Islet precursor cell (in vitro differentiated cells): ENCODE measurements at places on chromosomes 1 and 21.

DNA sequence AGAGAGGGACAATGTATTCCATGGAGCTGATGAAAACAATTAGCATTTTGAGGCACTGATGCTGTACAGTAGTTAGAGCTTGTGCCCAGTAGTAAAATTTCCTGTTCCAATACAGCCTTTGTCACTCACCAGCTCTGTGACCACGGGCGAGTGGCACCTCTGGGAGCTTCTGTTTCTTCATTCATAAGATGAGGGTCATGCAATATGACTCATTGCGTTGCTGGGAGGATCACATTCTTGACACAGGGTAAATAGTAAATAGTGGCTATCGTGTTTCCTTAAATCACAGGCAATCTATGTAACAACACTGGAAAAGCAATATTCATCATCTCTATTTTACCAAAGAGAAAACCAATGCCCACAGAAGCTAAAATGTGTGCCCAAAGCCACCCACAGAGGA lies 4.5 kb upstream of the LRRC52 start:
- DNase-seq: no peak

- no peak for DNase-seq
Observed at GRCh38 chr1:110205591-110206155, 4.4 kb upstream of the KCNC4 start.

DNA sequence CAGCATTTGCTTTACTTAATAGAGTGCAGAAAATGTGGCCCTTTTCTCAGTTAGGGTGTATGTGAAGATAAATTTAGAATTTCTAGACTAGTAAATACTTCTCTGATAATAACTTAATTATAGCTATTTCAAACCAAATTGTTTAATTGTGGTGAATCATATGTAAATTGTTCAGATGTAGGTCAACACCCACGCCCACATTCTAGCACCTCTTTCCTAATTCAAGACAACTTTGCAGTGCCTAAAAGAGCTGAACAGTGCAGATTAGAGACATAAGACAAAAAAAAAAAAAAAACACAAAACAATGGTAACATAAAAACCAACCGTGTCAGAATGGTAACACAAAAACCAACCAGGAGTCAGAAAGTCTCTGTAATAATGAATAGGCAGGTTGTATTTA lies 758.3 kb downstream of the USP25 start:
- no peak for DNase-seq

- peak; percentile 88 for DNase-seq
Observed at GRCh38 chr1:27122652-27123051, 32.3 kb downstream of the SLC9A1 start.

DNA sequence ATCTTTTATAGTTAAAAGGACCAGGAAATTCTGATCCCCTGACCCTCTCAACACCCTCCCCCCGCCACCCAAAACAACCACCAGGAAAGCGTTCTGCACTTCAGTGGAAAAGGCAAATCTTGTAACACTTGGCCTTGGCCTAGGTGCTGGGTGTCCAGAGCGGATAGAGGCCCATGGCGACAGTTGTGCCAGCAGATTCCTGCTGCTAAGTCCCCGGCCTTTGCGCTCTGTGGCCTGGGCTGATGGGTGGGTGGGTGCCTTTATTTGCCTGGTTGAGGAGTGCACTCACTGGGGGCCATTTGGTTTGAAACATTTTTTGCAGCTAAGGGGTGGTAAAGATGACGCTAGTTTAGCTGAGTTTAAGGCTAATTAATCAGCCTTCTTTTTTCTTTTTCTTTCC lies 127.9 kb upstream of the ERRFI1 start:
- DNase-seq: no peak

DNA sequence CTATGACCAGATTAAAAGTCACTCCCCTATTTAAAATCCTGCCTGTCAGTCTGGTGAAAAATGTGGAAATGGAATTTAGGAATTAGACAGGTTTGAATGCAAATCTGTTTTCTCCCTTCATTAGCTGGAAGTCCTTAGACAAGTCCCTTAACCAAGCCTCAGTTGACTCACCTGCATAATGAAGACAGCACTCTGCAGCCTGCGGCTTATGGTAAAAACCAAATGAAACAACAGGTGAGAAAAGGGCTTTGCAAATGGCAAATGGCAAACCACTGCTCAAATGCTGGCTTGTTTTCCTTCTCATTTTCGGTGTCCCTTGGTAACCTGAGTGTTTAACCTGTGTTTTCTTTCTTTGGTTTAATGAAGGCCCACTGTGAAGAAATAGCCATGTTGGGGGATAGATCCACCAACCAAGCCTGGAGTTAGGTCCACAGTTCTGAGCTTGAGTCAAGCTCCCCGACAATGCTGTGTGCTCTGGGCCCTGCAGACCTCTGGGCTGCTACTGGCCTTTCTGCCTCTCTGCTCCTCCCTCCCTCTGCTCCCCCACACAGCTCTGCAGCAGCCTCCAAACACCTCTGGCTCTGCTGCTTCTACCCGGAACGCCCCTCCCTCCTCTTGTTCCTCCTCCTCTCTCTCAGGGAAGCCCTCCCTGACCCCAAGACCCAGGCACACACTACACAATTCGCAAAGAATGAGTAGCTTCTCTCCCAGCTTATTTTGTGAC lies 641.8 kb downstream of the MATN1 start:
- no peak for DNase-seq

GRCh38 chr1:69572921-69573320 lies 5.2 kb downstream of the LRRC7 start:
- no peak for DNase-seq

DNA sequence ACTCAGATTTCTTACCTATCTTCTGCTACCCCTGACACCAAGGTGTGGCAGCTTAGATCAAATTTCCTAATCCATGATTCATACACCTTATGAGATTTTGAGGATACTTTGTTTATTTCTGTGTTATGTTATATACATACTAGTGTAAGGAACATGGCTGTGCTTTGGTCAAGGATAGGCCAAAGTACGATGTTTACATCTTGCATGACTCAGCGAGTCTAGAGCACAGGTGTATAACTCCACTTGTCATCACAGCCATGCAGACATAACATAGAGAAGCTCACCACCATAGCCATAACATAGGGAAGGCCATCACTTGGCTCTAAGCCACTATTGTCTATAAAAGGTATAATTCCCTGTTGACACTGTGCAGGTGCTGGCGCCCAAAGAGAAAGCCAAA lies 61.2 kb downstream of the GBP6 start:
- no peak for DNase-seq

- no peak for DNase-seq
Observed at GRCh38 chr1:2530513-2531361, 674 bp upstream of the HES5 start.

DNA sequence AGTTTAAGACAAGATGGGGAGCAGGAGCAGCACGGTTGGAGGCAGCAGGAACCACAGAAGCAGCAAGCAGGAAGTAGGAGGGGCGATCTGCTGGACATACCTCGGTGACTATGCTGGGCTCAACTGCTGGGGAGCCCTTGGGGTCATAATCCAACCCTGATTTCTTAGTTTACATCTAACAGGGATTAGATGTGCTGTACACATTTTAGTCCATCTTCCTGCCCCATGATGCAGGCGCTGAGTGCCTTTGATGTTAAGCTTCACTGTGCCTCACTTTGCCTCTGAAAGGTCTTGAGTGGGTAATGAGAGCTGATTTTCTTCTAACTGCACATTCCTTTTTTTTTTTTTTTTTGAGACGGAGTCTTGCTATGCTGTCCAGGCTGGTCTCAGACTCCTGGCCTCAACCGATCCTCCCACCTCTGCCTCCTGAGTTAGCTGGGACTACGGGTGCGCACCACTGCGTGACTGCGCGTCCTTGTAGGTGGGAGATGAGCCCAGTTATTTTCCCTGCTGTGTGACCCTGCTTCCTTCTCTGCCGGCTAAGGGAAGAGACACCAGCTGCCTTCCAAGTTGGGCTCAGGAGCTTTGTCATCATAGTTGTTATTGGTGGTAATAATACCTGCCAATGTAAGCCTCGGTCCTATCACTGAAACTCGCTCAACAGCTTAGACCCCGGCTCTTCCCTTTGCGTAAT lies 1.1 kb upstream of the RCAN3 start:
- DNase-seq: no peak

- no peak for DNase-seq
Observed at GRCh38 chr1:161739865-161740566, 9.6 kb upstream of the DUSP12 start.

GRCh38 chr1:213051881-213052202 lies 801 bp downstream of the RPS6KC1 start:
- no peak for DNase-seq

DNA sequence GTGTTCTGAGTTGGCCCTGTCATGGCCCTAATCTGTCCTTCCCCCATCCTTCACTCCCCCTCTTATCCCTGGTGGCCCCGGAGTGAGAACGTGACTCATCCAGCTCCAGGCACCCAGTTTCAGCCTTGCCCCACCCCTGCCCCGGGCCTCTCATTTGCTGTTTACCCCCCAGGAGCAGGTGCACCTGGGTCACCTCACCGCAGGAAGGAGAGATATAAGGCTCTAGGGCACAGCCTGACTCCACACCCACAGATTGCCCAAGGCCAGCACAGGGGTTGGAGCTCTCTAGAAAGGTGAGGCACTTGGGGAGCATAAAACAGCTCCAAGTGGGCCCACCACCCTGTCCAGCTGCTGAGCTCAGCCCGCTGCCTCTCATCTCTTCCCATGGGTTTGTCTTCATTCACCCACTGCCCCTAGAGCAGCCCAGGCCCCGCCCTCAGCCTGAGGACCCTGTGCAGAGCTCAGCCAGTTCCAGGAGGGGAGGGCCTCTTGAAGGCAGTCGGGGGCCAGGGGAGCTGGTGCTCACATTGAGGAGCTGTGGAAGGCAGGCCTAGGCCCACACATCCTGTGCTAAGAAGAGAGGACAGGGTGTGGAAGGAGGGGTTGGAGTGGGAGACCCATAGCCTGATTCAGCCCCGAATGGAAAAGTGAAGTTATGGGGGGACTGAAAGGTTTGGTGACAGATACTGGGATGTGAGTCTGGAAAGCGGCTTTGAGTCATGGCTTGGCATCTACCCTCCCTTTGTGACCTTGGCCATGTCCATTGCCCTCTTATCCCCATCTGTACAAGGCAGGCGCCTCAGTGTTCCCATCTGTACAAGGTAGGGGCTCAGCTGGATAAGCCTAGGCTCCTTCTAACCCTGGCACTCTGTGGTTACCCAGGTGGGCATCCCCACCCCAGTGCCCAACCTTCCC lies 16.1 kb upstream of the GPR37L1 start:
- peak; percentile 72 for DNase-seq

DNA sequence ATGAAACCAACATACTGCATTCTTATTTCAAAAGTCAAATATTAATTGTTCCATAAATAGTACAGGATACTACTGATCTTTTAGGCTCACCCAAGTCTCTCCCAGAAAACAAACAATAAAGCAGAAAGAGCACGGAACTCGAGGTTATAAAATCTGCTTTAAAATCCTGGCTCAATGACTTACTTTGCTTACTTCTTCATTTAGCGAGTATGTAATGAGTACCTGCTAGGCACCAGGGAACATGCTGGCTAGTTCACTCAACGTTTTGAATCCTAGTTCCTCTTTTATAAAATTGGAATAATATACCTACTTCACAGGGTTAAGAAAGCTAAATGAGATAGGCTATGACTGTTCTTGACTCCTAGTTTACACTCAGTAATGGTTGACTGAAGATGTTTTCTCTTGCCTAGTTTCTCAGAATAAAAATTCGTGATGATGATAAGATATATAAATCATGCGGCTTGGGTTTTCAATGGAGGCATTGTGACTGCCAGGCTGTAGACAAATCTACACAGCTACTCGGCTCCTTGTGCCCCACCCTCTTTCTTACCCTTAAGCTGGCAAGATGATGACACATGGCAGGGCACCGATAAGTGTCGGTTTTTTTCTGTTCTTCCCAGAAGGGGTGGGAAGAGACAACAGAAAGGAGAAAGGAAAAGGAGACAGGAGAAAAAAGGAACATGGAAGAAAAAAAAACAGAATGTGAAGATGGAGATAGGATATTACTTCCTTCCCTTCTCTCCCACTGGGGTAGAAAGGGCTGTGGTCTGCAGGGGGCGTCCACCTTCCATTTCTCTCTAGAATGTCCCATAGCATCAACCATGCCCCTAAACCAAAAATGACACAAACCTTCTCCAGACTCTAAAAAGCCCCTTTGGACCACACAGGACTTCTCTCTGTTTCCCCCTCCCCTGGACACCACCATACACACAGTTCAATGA lies 507.1 kb downstream of the SMYD3 start:
- no peak for DNase-seq

- DNase-seq: no peak
Observed at GRCh38 chr1:215115760-215116159, 33.2 kb downstream of the KCNK2 start.

- no peak for DNase-seq
Observed at GRCh38 chr1:84110629-84111028, 33.4 kb upstream of the PRKACB start.

GRCh38 chr1:21783679-21784603 lies 992 bp upstream of the USP48 start:
- peak; percentile 99 for DNase-seq
